NCI-H1048 (cell line): ENCODE measurements at places on chromosomes 4 and X.

- DNase-seq: no peak
These were observed 82.8 kb upstream of the NKX1-1 start for GRCh38 chr4:1488831-1489638.

GRCh38 chr4:43782391-43782790, 666.2 kb downstream of the KCTD8 start:
- DNase-seq: no peak

- no peak for DNase-seq
These were observed 530 bp upstream of the NMU start for GRCh38 chr4:55636656-55636999.

DNA sequence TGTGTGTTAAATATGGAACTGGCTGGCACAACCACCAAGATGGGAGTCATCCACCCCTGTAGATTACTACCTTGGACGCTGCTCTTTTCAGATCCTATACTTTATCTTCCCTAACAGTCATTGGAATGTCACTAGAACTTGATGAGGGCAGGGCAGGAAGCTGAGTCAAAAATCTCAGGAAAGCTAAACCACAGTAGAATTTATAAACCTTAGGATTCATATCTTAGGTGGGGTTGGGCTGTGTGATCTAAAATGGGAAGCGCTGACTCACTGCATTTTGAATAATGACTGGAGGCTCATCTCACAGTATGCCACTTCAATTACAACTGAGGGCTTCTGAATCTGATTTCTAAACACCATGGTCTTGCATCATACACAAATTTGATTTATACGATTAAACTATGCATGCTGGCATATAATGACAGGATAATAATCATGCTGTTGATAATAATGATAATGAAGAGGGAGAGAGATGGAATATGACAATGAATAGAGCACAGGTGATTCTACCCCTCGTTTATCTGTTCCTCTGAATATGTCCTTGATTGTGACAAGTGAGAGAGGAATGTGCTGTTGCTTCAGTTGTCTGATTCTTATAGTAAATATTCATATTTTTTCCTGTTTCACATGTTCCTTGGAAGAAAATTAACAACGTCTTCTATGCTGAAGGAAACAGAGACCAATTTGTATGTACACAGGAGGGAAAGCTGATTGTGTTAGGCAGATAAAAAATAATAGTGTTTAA, 270.3 kb upstream of the HS3ST1 start:
- DNase-seq: no peak

DNA sequence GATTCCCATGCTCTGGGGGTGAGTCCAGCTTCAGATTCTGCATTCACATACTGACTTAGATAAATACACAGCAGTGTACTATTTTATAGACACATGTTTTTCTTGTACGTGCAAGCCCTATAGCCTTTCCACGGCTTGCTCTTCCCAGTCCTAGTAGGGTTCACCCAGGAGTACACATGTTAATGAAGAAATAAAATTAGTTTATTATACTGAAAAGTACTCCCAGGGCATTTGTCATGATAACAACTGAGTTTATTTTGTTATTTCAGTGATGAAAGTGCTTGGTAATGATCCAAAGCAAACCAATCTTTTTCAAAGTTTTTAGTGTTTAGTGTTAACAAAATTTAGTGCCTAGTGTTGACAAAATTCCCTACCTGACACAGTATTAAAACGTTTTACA, 21.3 kb downstream of the MAPK10 start:
- no peak for DNase-seq

DNA sequence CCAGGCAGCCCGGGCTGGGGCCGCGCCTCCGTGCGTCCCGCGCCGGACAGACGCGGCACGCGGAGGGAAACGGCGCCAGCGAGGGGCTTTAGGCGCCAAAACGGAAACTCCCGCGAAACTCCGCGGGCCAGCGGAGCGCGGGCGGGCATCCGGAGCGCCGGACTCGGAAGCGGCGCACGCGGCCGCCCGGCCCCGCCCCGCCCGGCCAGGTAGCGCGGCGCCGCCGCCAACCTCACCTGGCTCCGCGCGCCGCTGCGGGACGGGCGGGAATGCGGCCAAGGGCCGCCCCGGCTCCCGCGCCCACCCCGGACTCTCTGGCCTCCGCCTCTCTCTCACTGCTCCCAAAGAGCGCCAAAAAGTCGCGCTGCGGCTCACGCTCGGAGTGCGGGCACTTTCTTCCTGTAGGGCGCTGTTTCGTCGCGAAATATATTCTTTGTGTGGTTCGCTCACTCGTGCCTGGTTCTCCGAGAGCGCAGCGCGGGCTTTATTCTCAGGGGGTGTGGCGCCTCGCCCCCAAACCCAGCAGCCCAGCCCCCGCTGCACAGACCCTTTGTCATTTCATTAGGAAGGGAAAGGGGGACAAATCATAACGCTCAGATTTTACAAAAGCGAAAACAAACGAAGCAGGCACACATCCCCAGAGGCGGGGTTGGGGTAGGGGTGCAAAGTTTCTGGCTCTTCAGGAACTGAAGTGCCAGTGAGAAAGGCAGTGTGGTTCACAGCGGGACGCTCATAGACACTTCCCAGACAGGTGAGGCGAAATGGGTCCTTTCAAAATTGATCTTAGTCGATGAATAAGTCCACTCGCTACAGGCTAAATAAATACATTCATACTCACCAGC, 961 bp upstream of the MBNL3 start:
- DNase-seq: no peak

DNA sequence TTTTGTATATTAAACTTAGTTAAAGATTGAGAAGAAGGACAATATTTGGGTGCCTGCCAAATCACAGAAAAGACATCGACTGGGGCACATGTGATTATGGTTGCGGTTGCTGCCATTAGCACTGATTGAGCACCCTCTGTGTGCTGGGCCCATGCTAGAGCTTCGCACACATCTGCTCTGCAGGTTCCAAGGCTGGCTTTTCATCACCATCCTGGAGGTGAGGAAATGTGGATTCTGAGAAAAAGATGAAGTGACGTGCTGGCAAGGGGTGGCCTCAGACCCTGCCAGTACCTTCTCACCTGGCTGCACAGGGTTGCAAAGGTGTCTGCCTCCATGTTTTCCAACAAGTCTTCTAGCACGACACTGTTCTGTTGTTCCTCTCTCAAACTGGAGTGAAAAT, 134.0 kb downstream of the EVC2 start:
- no peak for DNase-seq

DNA sequence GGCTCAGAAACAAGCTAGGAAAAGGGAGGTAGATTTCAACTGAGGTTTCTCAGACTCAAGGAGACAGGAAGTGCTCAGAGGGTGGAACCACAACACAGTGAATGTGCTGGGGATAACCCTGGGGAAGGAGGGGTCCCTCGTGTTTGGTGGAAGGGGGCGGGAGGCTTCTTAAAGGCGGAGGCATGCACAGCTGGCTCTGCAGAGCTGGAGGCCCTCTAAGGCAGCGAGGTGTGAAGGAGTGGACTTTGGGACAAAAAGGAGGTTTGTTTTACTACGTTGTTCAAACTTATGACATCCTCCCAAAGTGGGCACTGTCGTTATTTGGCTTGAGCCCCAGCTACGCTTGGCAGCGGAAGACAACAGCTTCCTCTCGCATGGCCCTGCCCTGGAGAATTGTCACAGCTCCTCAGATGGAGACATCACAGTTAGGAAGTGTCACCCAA, 21.7 kb upstream of the MTM1 start:
- no peak for DNase-seq

GRCh38 chr4:151418385-151418784, 9.4 kb downstream of the FHIP1A start:
- DNase-seq: no peak

- DNase-seq: no peak
These were observed 951.1 kb downstream of the FAT4 start for GRCh38 chr4:126265888-126266287.

GRCh38 chr4:184097241-184097605, 120.5 kb downstream of the ENPP6 start:
- DNase-seq: peak; percentile 21

DNA sequence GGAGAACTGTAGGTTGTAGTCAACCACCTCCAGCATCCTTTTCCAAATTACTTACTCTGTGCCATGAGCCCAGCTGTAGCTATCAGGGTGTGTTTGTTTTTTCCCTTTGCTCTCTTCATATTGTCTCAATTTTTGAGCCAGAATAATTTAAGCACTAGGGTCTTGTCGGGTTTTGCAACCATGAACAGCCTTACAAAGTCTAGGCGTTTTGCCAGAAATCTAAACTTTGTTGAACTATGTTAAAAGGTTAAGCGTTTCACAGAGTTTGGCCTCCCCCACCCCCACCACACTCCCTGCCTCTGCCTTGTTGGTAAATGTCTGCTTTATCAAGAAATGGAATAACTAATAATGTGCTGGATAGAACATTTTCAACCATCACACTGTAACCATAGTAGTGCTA, 190.6 kb upstream of the TTC29 start:
- DNase-seq: no peak

- peak; percentile 78 for DNase-seq
These were observed 825 bp upstream of the RASGEF1B start for GRCh38 chr4:81472281-81473182.

DNA sequence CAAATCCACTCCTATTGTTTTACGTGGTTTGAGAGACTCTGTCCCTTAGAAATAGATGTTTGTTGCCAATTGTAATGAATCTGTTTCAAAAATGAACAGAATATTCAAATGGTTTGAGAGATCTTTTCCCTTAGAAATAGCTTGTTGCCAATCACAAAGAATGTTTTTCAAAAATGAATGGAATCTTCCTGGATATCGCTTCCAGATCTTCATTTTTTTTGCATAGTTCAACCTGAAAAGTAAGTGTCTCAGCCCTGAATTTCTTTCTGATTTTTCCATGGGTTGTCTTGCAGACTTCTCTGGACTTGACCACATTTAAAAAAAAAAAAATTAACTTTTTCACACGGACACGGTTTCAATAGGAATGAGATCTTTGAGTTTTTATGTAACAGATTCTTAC, 22.7 kb downstream of the SHOX start:
- DNase-seq: no peak

DNA sequence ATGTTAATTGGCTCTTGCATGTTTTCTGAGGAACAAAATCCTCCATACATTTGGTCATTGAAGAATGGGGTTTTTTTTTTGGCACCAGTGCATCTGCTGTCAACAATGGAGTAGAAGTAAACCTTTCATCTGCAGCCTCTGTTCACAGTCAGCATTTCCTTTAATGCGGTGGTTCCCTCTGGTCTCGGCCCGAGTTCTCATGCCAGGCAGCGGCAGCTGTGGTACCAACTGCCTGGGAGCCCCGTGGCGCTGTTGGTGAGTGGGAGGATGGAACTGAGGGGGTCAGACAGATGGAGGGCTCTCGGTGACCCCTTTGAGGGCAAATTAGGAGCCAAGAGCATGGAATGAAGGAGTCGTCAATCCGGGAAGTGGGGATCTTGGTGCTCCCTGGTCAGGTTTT, 114.7 kb downstream of the AFF1 start:
- DNase-seq: no peak

DNA sequence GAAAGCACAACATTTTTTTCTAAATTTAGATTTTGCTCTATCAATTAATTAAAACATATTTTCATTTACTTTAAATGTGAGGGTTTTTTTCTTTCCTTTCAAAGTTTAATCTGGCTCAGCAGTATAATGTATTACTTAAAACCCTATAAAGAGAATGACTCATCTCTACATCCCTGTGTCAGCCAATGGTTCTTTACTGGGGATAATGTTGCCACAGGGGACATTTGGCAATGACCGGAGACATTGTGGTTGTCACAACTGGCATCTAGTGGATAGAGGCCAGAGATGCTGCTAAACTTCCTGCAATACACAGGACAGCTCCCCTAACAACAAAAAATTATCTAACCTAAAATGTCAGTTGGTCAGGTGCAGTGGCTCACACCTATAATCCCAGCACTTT, 53.8 kb downstream of the SYNPO2 start:
- DNase-seq: no peak

GRCh38 chr4:102553982-102554381, 52.8 kb downstream of the NFKB1 start:
- DNase-seq: no peak

- no peak for DNase-seq
These were observed 9.5 kb downstream of the HPRT1 start for GRCh38 chrX:134469486-134469885.

DNA sequence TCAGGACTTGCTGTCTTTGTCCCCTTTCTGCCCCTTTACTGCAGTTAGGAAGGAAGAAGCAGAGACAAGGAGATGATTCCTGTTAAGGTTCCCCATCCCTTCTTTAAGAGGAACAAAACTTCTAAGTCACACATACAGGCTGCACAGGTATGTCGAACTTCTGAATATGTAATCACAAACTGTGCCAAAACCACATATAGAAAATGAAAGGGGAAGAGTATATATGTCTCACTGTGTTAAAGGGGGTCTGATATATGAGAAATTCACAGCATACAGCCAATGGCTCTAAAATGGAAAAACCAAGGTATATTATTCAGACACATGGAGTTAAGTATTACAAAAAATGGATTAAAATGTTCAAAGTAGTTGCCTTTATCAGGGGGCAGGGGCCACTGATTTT, 11.7 kb downstream of the CFAP97 start:
- no peak for DNase-seq

DNA sequence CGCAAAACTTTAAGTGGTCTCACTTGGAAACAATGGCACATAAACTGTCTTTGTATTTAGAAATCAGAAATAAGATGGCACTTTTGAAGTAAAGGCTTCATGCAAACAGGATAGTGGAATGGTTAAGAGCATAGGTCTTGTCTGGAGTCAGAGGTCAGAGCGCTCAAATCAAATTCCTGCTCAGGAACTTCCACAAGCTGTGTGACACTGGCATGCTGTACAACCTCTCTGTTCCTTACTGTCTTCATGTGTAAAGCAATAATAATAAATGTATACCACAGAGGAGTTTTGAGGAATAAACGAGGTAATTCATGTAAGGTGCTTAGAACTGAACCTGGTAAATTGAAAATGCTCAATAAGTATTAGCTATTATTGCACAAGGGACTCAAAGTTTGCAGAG, 43.4 kb upstream of the ACSL4 start:
- no peak for DNase-seq

DNA sequence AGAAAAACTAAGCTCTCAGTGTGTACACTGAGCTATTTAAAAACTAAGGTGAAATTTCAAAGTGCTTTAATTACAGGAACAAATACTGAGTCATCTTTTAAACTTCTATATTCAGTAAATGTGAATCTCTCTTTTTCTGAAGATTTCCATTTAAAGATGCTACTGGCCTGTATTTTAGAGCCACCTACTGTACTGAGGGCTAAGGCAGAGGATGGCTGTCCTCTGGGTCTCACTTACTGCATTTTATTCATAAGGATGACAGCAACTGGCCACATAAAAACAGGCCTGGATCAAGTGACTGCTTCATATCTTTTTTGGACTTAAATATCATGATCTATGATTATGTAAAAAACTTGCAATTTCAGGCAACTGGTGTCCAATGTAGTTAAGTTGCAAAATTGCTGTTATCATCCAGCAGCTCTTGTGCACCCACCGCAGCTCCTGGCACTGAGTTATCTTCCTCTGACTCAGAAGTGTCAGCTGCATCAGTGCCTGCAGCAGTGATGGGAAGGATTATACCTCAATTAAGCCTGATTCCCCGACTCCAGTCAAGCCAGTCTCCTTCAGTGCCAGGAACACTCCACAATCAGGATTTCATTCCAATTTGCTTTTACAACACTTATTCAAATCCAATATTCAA, 1073.7 kb downstream of the PDHA2 start:
- DNase-seq: peak; percentile 9

- no peak for DNase-seq
These were observed 50.1 kb downstream of the FBXW7 start for GRCh38 chr4:152485726-152486276.

- no peak for DNase-seq
These were observed 20.2 kb upstream of the RASL11B start for GRCh38 chr4:52841682-52842456.
